Smooth muscle cell of trachea (primary cell): ENCODE measurements at places on chromosomes 2 and 18. TPM values are rescaled to one million over a fixed set of nuclear protein-coding genes. Genes with fewer than 3 reads are reported as not detected.

The GPBAR1 gene
- total RNA-seq = not detected in 2 replicates

The GPR39 gene
- 1.3 and 3.3 TPM in 2 replicates for total RNA-seq

The CROCC2 gene
- total RNA-seq = 0.50 and 1.0 TPM in 2 replicates

The CFAP65 gene
- total RNA-seq = under 0.01 TPM in 1 of 2 replicates, not detected in the other

The C2orf72 gene
- 0.17 TPM in 1 of 2 replicates, not detected in the other for total RNA-seq

The KYNU gene
- 1.2 and 5.3 TPM in 2 replicates for total RNA-seq

The TNS1 gene
- 114 and 121 TPM in 2 replicates for total RNA-seq

The GPR75 gene
- 1.3 and 1.5 TPM in 2 replicates for total RNA-seq

The CXCR1 gene
- not detected in 2 replicates for total RNA-seq

The SNORC gene
- total RNA-seq = 0.29 and 1.7 TPM in 2 replicates

The NIFK gene
- total RNA-seq = 32.7 and 33.5 TPM in 2 replicates

The TMEM247 gene
- total RNA-seq = not detected in 2 replicates

The CENPA gene
- 0.99 and 21.4 TPM in 2 replicates for total RNA-seq

The MYOM1 gene
- 0.15 and 0.99 TPM in 2 replicates for total RNA-seq

The MROH2A gene
- total RNA-seq = not detected in 2 replicates

The CIDEA gene
- 0.29 TPM in 1 of 2 replicates, not detected in the other for total RNA-seq

The UGT1A3 gene
- total RNA-seq = not detected in 2 replicates

The UGT1A10 gene
- total RNA-seq = not detected in 2 replicates

The PSMA8 gene
- total RNA-seq = not detected in 2 replicates

The KATNAL2 gene
- 6.7 and 9.6 TPM in 2 replicates for total RNA-seq

The RSAD2 gene
- total RNA-seq = 0.44 and 0.50 TPM in 2 replicates

The MATN3 gene
- total RNA-seq = 0.99 and 1.9 TPM in 2 replicates

The IL1RL1 gene
- total RNA-seq = 0.33 and 0.44 TPM in 2 replicates

The CNDP1 gene
- not detected in 2 replicates for total RNA-seq

The DOCK10 gene
- total RNA-seq = 36.9 and 37.7 TPM in 2 replicates

The UCN gene
- 1.5 and 1.8 TPM in 2 replicates for total RNA-seq

The TRIM43 gene
- not detected in 2 replicates for total RNA-seq

The PLEK gene
- under 0.01 TPM in 1 of 2 replicates, not detected in the other for total RNA-seq

The CYBRD1 gene
- 234 and 497 TPM in 2 replicates for total RNA-seq
